ENCODE measurements at places on chromosomes 1 and 21. TPM values are rescaled to one million over a fixed set of nuclear protein-coding genes. Genes with fewer than 3 reads are reported as not detected.

Gene TOE1
- 7.9 TPM for total RNA-seq

- no peak for DNase-seq
Observed at GRCh38 chr1:207897188-207897587, 13.7 kb downstream of the CD34 start.

Gene LCE1F
- not detected for total RNA-seq

- no peak for DNase-seq
Observed at GRCh38 chr1:111980686-111981085, 8.8 kb downstream of the KCND3 start.

- no peak for DNase-seq
Observed at GRCh38 chr1:248852481-248853405, 6.1 kb downstream of the ZNF692 start.

- DNase-seq = no peak
Observed at GRCh38 chr21:32181457-32181856, 97.4 kb downstream of the MIS18A start.

- no peak for DNase-seq
Observed at GRCh38 chr1:228321435-228321834, 85.2 kb downstream of the TRIM11 start.

DNA sequence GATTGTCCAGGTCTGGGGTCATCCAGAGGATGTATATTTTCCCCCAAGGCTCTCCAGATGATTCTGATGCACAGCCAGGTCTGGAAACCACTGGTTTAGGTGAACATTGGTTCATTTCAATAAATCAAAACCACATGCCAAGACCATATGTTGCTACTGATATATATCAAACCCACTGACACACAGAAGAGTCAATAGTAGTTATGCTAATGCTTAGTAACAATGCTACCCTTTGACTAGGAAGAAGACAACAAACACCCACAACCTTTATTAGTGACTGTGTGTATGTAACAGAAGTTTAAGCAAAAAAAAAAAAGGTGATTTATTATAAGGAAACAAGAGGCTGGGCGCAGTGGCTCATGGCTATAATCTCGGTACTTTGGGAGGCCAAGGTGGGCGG is 35.6 kb upstream of the POU2F1 start:
- DNase-seq = no peak

Gene RWDD3
- 18.8 TPM for total RNA-seq

Gene CD101
- 2.8 TPM for total RNA-seq

DNA sequence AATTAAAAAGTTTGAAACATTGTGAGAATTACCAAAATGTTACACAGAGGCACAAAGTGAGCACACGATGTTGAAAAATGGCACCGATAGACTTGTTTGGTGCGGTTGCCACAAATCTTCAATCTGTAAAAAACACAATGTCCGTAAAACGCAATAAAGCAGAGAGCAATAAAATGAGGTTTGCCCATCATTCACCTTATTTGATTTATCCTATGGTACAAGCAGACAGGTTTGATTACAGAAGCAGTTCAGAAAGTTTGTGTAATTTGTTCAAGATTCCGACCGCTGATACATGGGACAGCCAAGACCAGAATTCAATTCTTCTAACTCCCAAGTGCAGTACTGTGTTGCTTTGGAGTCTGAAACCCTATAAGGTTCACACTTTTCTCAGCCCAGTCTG is 318.3 kb upstream of the PROX1 start:
- no peak for DNase-seq

DNA sequence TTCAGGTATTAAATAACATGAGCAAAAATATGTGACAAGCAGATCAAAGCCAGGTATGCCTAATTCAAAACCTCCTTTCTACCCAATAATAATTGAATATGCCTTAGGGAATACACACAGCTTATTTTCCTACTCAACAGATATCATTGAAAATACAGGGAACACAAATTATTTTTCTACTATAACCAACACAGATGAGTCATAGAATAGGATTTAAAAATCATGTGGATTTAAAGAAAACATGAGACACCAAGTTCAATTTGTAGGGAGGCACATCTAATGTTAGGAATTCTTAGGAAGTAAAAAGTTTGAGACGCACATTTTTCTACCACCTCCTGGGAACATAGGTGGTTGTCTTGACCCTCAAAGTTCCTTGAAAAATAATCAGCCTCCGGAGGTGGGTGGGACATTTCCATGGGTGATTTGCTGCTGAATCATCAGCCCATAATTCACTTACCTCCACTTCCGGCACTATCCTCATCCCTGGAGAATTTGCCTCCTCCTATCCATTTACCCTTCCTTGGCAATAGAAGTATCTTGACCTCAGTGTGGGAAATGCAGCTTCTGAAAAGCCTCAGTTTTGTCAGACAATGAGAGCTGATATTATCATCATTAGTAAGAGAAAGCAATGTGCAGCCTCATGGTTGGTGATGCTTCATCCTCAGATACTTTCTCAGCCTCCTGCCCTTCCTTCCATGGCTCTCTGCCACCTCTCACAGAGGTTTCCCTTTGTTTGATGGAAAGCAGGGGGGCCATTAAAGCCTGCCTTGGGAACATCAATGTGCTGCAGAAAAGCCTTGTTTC is 33.5 kb upstream of the RGS4 start:
- no peak for DNase-seq

Gene CD84
- 11.9 TPM for total RNA-seq

Gene STYXL2
- total RNA-seq = 3.1 TPM

- DNase-seq = no peak
Observed at GRCh38 chr1:176567190-176567794, 104.3 kb downstream of the PAPPA2 start.

- DNase-seq = no peak
Observed at GRCh38 chr1:190205713-190206112, 272.0 kb downstream of the BRINP3 start.

GRCh38 chr1:219676012-219676765 is 63.3 kb upstream of the ZC3H11B start:
- DNase-seq = no peak

DNA sequence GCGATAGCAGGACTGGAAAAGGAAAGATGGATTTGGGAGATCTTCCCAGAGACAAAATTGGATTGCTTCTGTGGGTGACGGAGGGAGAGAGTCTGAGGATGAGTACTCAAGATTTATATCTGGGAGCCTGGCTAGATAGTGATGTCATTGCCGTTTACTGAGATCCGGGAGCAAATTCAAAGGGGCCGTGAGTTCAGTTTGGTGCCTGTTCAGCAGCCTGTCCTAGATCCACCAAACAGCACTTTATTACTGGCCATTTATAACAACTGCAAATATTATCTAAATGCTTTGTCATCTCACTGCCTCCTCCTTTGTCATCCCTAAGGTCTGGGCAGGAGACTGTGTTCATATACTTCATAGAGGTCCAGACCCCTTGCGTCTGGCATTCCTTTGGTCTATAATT is 29.2 kb downstream of the MAPKAPK2 start:
- DNase-seq = no peak

DNA sequence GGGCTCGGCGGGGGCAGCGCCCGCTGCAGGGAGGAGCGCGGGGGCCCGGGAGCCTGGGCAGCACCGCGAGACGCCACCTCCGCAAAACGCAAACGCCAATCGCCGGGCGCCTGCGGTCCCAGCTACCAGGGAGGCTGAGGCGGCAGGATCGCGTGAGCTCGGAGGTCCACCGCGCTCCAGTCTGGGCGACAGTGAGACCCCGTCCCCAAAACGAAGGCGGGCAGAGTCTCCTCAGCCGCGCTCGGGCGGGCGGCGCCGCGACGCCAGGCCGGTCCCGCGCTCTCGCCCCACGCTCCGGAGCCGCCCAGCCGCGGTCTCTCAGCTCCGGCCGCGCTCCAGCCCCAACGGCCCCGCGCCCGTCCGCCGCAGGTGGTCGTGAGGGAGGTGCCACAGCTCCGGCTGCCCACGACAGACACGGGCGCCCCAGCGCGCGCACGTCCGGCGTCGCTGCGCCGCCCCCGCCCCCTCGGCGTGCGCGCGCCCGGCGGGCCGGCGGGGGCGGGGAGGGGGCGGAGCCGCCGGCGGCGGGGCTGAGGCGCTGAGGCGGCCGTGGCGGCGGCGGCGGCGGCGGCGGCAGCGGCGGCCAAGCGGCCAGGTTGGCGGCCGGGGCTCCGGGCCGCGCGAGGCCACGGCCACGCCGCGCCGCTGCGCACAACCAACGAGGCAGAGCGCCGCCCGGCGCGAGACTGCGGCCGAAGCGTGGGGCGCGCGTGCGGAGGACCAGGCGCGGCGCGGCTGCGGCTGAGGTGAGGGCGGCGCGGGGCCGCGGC is at the start of gene ADARB1:
TSS of gene ADARB1 (plus strand) at position 533 of the 770 bp plus-strand sequence. CDS start 97,077 bp downstream, outside the sequence.
- DNase-seq = peak; percentile 48

- no peak for DNase-seq
Observed at GRCh38 chr1:55708781-55709180, 493.6 kb upstream of the USP24 start.

DNA sequence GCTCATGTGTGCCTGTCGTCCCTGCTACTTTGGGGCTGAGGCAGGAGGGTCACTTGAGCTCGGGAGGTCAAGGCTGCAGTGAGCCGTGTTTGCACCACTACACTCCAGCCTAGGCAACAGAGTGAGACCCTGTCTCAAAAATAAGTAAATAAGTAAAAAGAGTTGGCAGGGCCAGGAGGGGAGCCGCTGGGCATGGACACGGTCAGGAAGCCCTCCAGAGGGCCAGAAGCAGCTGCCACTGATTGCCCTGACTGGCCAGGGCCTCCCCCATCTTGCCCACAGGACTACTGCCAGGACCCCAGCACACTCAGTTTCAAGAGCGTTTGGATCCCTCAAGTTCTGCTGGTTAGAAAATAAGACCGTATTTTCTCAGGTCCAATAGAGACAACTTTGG is 112.2 kb upstream of the IPO9 start:
- no peak for DNase-seq

Gene WARS2
- 11.3 TPM for total RNA-seq
